ENCODE measurements at places on chromosomes 1 and 21.

DNA sequence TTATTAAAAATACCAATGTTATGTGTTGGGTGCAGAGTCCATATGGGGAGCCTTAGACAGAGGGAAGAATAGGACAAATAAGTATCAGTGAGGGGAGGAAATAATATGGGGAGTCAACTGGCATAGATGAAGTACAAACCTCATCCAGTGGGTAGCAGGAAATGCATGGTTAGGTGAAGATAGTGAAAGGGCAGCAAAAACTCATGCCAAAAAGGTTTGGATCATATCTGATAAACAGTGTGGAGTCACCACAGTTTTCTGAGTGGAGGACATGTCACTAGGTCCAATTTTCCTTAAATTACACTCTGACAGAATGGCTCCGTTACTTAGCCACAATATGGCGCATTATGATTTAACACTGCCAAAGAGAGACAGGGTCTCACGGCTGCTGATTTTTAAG, 10.3 kb downstream of the DUSP23 start:
- no peak for DNase-seq

- no peak for DNase-seq
These were observed 3.0 kb downstream of the SLC44A3 start for GRCh38 chr1:94823116-94823515.

DNA sequence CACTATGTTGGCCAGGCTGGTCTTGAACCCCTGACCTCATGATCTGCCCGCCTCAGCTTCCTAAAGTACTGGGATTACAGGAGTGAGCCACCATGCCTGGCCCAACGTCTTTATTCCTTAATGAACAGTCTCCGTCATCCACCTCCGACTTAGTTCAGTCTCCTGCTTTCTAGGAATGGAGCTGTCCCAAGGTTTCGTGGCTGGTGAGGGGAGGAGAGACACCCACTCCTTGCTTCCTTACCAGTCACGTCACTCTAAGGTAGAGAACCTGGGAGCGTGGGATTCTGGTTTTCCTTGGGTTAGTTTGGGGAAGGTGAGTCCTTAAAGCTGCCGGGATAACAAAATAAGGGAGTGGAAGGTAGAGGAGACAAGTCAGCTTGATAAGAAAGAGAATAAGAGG, 55.0 kb upstream of the ATP2B4 start:
- DNase-seq, result no peak

DNA sequence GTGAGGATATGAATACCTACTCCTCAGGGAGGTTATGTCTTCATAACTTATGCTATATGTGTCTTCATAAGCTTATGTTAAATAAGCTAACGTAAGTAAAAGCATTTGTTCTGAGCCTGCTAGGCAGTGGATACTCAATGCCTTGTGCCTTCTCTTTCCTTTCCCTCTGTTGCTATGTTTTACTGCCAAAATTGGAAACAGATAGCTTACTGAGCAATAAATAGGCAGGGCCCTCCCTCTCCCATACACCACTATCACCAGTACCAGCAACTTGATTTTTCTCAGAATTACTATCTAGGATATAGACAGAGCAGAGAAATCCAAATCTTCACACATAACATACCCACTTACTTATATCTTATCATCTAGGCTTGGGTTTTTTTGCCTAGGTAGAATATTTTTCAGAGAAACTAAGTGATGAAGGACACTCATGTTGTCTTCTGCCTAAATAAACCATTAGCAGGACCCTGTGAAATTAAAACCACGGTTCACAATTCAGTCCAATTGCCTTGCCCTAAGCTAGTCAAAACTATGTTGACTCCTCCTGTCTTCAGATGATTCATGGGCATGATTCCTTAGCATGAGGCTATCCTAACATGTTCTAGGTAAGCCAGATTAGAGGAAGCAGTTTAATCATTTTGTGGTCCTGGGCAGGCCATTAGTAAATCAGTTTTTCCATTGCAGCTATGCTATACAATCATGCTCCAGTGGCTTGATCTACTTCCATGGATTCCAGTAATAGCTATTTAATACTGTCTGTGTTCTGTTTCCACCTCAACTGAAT, 15.9 kb upstream of the LRRC8C start:
- no peak for DNase-seq

- no peak for DNase-seq
These were observed 549.8 kb downstream of the MATN1 start for GRCh38 chr1:30173560-30173959.
